ENCODE measurements at places on chromosomes 2 and 18.

- no peak for DNase-seq
Observed at GRCh38 chr2:37798315-37799005, 126.6 kb upstream of the RMDN2 start.

DNA sequence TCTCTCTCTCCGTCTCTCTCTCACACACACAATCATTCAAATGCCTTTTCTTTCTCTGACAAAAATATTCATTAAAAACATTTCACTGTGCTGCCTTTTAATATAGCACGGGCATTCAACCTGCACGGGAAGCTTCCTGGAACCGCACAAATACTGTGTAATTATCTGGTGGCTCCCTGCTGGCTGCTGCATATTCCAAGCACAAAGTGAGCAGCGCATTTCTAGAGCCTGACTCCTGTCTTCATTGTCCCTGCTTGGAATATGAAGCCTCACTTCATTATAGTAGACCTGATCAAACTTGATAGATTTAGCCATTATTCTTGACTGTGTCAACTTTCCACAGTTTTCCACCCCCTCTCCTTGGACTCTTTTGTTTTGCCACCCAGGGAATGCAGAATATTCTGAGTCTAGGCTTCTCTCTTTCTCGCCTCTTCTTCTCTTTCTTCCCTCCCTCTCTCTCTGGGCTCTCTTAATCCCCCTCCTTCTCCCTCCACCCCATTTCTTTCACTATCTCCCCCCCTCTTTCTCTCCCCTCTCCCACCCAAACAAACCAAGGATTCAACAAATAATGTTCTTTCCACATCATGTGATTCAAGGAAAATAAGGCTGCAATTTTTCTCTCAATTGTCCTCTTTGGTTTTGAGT is 672.1 kb upstream of the FANCL start:
- no peak for DNase-seq

- no peak for DNase-seq
Observed at GRCh38 chr18:8081267-8081666, 514.2 kb downstream of the PTPRM start.

GRCh38 chr18:48428475-48429177 is 19.4 kb upstream of the ZBTB7C start:
- no peak for DNase-seq

GRCh38 chr2:37653805-37654378 is 17.6 kb downstream of the CDC42EP3 start:
- no peak for DNase-seq

- DNase-seq = no peak
Observed at GRCh38 chr2:234386971-234387370, 109.9 kb downstream of the ARL4C start.

GRCh38 chr2:128786741-128787478 is 468.2 kb upstream of the HS6ST1 start:
- DNase-seq = no peak

DNA sequence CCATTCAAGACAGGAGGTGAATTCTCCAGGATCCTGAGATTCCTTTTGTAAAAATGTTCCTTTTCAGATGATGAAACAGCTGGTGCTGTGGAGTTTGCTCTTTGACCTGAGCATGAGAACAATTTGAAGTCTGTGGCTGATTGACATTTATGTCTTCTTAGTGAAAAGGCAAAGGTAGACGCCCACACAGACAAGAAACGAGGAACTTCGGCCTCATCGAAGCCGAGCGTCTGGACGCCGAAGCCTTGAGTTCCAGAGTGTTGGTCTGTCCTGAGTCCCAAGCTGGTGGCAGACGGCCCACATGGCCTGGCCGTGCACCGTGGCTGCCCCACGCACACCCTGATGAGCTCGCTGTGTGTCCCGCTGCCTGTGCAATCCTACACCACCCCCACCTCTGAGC is 20.7 kb upstream of the SNTG2 start:
- no peak for DNase-seq

GRCh38 chr2:177551989-177552421 is 159.4 kb downstream of the AGPS start:
- no peak for DNase-seq

GRCh38 chr2:199911877-199912161 is 726 bp downstream of the C2orf69 start:
- no peak for DNase-seq

DNA sequence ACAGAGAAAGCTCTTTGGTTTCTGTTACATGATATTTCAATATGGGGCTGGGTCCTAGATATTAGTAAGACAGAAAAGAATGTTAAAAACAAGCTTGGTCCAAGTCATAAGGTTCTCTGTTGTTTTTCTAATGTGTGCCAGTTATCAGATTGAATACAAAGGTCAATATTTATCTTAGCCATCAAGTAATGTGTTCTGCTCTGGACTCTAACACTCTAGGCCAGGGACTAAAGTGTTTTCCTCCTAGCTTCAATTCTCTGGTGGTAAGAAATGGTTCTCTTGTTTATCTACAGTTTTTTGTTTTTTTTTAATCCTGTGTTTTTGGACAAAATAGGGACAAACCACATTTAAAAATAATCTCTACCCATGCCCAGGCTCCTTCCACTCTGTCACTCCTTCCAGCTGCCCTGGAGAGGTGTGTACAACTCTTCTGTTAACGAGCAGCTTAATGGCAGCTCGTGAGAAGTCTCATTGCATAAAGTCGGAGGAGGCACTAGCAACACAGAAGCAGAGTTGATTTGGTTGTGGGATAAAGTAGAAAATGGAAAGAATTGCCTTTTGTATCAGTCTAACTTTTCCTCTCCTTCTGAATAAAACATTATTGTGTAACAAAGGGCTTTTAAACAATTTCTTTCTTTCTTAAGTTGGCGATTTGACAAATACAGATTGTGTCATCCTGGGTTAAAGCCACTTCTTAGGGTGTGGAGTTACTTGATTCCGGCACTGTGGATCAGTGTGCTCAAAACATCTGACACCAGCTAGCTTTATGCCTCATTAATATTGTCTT is 8.0 kb upstream of the SESTD1 start:
- DNase-seq = no peak

GRCh38 chr2:79717364-79718007 is 204.6 kb downstream of the CTNNA2 start:
- DNase-seq = no peak

GRCh38 chr2:45591073-45591472 is 20.0 kb downstream of the SRBD1 start:
- no peak for DNase-seq

DNA sequence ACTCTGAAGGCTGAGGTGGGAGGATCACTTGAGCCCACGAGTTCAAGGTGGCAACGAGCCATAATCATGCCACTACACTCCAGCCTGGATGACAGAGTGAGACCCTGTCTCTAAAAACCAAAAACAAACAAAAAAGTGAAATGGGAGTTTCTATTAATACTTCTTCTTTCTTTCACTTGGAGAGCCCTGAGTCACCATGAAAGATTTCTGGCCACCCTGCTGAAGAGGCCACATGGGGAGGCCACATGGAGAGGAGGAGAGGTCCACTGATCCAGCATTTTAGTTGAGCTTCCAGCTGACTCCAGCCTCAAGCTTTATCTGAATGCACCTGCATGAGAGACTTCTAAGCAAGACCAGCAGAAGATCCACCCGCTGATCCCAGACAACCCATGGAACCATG is 74.2 kb upstream of the LAPTM4A start:
- no peak for DNase-seq

DNA sequence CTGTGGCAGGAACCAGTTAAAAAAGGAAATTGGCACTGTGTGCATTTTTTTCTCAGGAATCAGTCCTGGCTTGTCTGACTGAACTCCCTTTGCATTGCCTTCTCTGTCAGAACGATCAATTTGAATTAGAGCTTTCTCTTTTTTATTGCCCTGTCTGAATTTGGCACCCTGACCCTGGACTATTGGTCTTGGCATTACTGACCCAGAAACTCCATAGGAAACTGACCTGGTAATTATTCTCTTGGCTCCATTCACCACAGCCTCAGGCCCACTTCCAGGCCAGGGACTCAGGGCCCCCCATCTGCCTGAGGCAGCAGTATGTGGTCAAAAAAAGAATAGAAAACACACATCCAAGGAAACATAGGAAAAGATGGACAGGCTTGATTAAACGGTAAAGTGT is 32.0 kb upstream of the CCDC88A start:
- no peak for DNase-seq

GRCh38 chr2:16553226-16553625 is 112.4 kb downstream of the CYRIA start:
- DNase-seq = no peak

DNA sequence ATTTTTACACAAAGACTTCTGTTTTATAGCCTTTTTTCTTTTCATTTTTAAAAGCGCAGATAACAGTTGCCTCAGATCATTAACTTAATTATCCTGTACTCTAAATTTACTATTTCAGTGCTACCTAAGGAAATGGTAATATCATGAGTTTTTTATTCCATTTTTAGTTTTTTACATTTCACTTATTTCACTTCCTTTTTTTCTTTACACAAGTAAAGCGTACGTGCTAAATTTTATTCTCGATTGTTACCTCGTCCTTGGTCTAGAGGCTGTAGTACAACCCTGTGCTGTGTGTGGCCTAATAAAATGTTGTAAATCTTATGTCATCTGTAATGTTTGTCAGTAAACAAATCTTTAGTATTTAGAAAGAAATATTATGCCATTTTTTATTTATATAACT is 49.2 kb downstream of the CRIM1 start:
- no peak for DNase-seq

DNA sequence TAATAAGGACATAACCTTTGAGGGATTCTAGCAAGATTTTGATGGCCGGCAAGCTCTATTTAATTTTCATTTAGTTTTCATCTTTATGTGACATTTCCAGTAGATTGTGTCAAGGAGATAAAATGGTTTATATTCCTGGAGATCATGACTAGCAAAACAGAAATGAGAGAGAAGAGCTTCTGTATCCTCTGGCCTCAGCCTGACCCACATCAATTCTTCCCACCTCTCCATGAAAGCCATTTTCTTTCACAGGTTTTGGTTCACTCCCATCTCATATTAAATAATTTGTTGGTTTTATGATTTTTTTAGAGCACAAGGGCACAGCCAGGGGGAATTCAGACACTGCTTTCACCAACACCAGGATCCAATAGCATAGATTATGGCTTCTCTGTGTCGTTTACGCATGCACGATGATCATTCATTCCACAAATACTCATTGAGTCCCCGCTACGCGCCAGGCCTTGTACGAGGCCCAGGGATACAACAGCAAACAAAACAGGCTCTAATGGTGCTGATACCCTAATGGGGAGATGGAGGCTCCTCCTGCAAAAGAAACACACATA is 85.9 kb downstream of the SH3BP4 start:
- no peak for DNase-seq

DNA sequence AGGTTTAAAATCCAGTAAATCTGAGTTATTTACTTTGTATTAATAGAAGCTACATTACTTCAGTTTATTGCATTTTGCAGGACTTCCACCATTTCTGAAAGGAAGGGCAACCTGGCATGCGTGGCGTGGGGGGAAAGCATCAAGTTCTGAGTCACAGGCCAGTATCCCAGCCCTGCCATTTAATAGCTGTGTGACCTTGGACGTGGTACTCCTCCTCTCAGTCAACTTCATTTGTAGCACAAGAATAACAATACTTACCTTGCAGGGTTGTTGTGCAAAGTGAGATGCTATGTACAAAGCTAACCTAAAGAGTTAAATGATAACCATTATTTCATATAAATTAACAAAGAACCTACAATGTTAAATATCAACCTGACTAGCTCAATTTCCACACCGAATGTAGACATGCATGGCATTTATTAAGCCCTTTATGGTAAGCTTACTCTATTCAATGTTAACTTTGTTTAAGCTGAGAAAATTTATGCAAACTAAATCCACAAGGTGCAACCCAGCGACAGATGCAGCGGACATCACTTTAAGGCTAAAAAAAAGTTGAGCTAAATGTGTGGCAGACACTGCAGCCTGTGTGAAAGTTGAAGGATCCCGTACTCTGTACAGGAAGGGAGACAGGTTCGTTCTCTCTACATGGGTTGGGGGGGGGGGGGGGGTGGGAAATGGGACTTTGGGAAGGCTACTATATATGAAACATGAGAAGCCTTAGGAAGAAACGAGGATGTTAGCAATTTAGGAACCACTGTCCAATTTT is 17.2 kb upstream of the STPG4 start:
- DNase-seq = no peak

DNA sequence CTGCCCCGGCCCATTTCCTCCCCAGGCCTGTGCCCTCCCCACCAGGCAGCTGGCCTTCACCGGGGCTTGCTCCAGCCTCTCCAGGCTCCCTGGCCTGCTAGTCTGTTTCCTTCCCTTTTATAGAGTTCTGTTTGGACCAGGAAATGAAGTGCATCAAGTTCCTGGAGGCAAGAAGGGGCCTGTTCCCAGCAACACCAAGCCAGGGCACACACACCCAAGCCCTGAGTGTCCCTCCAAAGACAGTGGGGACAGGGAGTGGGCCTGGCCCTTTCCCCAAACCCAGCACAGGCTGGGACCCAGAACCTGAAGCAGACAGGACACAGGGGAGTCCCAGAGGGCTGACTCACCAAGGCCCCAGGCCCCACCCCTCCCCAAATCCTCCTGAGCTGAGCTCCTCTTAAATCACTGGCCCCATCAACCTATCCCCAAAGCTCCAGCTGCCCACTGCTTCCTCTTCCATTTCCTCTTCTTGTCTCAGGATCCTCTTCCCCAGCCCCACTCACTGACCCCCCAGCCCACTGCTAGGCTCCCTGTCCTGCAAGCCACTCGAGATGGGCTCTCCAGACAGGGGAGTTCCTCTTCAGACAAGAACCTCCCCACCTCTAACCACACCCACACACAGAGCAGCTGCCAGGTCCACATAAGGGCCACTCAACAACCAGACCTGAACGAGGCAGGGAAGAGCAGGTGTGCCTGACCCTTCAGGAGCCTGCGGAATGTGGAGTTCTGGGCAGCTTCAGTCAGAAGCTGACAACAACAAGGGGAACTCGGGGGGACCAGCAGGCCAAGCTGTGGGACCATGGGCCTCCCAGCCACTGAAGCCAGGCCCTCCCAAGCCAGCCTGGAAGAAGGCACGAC is 74.2 kb downstream of the TNS1 start:
- DNase-seq = no peak

DNA sequence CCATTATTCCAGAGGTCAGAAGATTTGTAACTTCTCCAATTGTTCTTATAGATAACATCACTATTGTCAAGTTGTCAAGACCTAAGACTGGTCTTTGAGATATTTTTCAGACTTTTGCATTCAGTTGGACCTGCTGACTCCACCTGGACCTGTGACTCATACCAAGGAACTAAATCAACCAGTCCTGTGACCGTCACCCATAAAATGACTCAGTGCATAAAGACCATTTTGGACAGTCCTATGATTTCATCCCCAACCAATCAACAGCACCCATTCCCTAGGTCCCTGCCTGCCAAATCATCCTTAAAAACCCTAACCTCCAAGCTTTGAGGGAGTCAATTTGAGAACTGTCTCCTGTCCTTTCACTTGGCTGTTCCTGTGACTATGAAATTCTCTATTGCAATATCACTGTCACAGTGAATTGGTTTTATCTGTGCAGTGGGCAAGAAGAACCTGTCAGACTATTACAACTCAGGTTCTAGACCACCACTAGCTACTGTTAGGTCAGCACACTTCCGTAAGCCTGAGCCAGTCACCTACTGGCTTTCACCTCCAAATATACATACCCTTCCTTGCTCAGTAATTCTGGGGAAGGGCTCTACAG is 17.1 kb downstream of the DPP4 start:
- no peak for DNase-seq
